ENCODE measurements at places on chromosomes 1 and 21.

- no peak for DNase-seq
Observed at GRCh38 chr1:61501971-61502916, 222.7 kb downstream of the TM2D1 start.

DNA sequence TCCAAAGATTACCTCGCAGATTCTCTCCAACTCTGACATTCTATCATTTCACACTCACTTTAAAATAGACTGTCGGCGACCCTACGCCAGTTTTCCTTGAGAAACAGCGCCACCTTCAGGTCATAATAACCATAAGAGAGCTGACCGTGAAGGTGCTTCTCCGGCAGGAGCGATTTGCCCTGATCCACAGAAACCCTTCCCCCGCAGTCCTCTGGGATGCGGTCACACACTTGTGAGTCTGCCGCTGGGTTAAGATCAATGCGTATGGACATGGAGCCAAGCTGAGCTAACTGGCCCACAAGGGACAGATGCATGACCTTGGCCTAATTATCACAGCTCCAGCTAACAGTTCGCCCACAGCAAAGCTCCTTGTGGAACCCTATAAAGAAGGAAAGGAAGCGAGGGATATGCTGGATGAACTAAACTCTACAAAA is 32.8 kb upstream of the IFNAR2 start:
- DNase-seq = peak; percentile 88

DNA sequence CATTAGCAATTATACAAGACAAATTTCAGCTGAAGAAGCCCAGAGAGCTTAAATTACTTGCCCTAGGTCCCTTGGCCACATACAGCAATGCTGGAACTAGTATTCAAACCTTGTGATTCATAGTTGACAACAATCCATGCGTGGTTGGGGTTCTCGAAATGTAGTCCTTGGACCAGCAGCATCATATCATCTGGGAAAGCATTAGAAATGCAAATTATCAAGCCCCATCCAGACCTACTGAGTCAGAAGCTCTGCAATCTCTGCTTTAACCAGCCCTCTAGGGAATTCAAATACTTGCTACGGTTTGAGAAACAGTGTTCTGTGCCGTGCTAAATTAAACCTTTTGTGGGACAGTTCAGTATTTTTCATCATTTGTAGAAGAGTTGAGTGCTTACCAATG is 65.1 kb downstream of the CLIC6 start:
- DNase-seq = no peak

DNA sequence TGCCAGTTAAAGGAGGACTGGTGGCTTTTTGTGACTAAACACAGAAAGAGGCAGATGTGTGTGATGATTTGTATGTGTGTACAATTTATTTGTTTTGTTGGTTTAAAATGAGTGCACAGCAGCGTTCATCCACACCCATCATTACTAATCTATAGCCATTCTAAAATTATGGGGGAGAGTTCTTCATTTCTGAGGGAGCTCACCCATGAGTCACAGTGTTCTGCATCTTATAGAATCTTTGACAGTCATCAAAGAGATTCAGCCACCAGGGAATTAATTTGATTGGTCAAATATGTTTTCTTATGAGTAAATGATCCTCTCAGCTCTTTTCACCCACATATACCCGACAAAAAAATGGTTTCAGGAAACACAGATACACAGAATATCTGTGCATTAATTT is 147.9 kb downstream of the GREM2 start:
- DNase-seq = no peak

GRCh38 chr1:29474274-29475244 is 238.2 kb downstream of the PTPRU start:
- no peak for DNase-seq

DNA sequence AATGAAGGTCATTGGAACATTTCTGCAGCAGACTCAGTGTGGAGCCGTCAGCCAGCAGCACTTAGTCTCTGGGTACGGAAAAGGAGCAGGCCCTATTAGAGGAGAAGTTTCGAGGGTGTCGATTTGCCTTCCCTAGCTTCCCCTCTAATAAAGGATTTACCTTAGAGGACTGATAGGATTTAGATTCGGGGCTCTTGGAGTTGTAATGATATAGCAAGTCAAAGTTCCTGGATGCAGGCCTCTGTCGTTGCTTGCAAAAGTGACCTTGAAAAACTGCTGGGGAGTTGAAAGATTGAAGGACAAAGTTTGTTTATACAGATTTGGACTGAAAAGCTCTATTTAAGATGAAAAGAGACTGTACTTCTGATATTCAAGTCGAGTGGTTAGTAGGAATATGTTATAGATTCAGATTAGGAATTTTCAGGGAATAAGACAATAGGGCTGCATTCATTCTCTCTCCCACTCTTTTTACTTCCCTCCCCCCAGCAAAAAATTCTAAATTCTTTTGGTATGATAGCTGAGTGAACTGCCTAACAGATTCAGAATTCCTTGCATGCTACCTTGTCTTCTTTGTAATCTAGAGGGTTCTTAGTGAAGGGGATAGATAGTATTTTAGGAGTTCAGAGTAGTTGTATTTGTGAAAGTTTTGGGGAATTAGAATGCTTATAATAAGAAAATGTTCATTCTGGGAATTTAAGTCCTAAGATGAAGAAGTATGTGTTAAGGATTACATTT is 19.2 kb downstream of the NFYC start:
- DNase-seq = no peak

DNA sequence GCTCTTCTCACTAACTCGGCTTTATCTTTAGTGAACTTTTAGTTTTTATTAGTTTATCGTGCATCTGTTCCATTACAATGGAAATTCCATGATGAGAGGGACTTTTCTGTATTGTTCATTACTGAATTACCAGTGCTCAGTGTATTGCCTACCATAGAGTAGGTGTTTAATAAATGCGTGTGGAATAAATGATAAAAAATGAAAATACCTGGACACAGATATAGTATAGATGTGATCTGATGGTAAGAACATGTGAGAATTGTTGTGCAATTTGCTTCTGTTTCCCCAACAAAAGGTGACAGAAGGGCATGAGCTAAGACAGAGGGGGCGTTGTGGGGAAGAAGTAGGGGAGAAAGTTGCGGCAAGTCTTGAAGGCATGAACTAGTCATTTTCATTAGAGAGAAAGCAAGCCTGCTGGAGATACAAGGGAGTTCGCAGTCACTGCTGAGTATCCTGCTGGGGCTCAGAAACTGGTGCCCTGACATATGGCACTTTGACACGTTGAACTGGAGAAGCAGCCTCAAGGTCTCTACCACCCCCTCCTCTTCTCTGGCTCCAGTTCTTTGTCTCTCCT is 5.6 kb upstream of the COG2 start:
- DNase-seq = no peak

DNA sequence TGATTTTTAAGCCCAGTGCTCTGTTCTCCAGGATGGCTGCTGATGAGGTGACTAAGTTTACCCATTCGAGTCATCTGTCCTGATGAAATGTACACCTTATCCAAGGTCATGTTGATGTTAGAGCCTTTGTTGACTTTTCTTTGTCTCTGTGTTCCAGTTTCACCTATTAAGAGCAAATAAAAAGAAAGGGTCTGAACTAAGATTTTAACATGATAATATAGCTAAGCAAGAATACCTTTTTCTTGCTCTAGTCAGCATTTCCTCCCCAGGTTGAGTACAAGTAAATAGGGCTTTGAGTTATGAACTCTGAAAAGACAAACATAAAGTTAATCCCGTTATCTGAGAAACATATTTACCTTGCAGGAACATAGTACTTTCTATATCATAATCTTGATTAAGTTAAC is 52.1 kb upstream of the GPR88 start:
- no peak for DNase-seq

- no peak for DNase-seq
Observed at GRCh38 chr1:168609741-168610510, 33.5 kb downstream of the XCL1 start.

DNA sequence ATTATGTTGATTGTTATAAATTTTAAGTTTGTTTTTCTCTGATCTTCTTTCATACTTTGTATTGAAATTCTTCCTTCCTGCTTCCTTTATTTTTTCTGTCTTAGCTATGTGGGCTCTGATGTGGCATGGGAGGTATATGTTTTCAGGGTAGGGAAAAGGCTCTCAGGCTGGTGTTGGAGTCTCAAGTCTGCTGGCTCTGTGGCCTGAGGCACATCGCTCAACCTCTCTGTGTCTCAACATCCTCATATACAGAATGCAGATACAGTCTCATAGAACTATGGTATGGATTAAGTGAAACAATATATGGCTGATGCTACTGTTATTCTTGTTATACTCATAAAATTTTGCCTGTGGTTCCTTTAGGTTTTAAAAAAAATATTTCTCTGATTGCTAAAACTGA is 105.9 kb downstream of the KCNN3 start:
- DNase-seq = no peak

DNA sequence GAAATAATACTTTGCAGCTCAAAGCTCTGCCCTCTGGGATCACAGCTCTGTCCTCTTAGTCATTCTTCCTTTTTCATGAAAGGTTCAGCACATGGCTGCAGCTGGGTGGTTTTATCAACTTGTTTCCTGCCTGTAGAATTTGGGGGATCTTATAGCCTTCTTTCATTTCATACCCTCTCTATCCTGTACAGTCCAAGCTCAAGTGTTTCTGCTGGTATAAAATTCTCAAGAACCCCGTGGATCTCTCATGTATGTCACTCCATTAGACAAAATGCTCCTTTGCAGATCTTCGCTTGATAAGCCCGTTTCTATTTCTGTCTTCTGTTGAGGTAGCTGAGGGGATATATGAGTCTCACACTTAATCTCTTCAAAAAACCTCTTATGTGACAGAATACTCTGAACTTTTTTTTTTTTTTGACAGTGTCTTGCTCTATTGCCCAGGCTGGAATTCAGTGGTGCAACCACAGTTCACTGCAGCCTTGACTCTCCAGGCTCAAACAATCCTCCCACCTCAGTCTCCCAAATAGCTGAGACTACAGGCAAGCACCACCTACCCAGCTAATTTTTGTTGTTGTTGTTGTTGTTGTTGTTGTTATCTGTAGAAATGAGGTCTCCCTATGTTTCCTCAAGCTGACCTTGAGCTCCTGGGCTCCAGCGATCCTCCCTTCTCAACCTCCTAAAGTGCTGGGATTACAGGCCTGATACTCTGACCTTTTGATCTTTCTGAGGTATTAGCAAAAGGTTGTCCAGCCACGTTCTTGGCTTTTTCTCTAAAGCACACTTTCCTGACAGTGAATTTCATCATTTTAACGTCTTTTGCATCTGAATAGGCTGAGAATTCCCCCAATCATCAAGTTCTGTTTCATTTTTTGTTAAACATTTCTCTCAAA is 24.6 kb upstream of the COL9A2 start:
- peak; percentile 69 for DNase-seq

DNA sequence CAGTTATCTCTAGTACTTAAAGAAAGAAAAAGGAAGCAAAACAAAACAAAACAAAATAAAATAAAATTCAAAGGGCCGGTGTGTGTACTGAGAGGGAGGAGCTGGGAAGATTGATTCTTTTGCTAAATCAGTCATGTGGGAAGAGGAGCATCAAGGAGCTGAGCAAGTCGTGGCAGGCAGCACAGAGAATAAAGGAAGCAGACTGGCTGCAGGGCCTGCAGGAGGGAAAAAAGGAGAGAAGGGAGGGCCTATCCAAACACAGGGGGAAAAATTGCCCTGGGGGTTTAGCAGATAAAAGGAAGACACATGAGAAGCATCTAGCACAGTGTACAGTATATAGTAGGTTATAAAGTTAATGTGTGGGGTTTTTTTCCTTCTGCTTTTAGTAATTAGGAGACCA is 27.6 kb downstream of the AGO4 start:
- no peak for DNase-seq

DNA sequence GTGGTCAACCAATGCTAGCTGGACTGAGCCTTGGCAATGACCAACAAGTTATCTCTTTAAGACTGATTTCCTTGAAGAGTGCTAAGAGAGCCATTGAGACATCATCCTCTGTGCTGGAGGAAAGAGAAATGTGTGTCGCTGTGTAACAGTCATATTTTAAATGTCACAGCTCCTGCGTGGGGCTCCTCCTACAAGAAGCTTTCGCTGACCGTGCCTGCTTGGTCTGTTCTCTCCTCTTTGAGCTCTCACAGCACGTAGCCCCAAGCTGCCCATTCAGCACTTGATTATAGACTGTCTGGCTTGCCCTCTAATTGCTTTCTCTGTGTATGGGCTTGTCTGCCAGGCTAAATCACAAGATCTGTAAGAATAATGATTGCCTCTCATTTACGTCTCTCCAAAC is 221.3 kb downstream of the FOXD2 start:
- no peak for DNase-seq

DNA sequence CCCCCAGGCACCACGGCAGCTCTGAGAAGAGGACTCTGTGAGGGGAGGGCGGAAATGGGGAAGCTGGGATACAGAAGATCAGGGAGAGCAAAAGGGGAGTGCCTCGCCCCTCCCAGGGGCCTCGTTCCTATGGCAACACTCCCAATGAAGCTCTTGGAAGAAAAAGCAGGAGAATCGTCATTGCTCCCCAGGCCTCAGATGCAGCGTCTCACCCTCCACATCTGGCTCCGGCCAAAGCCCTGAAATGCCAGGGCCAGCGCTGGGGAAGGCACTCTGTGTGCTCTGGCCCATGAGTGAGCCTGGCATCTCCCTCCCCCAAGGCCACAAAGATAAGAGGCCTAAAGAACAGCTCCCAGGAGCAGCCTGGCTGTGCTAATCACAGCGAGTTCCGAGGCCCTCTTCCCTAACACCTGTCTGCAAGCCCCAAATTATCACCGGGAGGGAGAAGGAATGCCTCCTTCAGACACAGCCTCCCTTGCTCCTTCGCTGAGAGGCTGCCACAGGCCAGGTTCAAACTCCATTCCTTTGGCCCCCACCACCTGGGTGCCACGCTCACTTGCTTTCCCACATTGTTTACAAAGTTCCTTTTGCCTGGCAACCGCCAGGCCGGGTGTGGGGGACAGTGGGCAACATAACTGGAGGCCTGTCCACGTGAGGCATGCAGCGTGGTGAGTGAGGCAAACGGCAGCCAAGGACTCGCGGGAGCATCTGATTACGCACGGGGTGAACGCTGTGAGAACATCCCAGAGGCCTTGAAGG is 27.8 kb downstream of the ECE1 start:
- no peak for DNase-seq

- no peak for DNase-seq
Observed at GRCh38 chr1:212827171-212827776, 20.2 kb downstream of the SPATA45 start.

- DNase-seq = no peak
Observed at GRCh38 chr1:35557118-35557610, at the start of gene KIAA0319L. KIAA0319L (minus strand) TSS chr1:35557403; CDS start chr1:35554491, 2,912 bp downstream.

- no peak for DNase-seq
Observed at GRCh38 chr21:15617964-15618363, 111.8 kb upstream of the USP25 start.

GRCh38 chr21:46157396-46157986 is 2.1 kb upstream of the FTCD start:
- no peak for DNase-seq

DNA sequence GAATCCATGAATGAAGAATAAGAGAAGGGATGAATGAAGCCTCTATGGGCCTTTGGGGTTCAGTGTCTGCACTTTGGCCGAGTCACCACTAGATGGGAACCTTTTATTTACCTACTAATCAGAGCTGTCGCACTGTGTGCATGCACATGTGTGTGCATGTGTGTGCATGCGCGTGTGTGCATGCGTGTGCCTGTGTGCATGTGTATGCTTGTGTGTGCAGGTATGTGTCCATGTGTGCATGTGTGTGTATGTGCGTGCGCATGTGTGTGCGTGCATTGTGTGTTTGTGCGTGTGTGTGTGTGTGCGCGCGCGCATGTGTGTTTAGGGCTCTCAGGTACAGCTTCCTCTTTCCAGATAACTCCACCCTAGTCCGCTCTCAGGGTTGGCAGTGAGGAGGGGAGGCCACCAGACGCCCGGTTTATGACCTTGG is 20.4 kb upstream of the UBXN10 start:
- DNase-seq = peak; percentile 78

- no peak for DNase-seq
Observed at GRCh38 chr21:26047279-26047967, 123.1 kb downstream of the APP start.

- no peak for DNase-seq
Observed at GRCh38 chr1:25881266-25881665, 5.8 kb upstream of the PAQR7 start.

All from activated CD4-positive, alpha-beta T cell treated with anti-CD3 and anti-CD28 coated beads, Interleukin-2, amount 10 ng/mL, durations not matched to agents 24 days and 14 days (primary cell).